Activated CD4-positive, alpha-beta T cell treated with anti-CD3 and anti-CD28 coated beads for 4 hours (primary cell): ENCODE measurements at places on chromosomes 5 and 9.

DNA sequence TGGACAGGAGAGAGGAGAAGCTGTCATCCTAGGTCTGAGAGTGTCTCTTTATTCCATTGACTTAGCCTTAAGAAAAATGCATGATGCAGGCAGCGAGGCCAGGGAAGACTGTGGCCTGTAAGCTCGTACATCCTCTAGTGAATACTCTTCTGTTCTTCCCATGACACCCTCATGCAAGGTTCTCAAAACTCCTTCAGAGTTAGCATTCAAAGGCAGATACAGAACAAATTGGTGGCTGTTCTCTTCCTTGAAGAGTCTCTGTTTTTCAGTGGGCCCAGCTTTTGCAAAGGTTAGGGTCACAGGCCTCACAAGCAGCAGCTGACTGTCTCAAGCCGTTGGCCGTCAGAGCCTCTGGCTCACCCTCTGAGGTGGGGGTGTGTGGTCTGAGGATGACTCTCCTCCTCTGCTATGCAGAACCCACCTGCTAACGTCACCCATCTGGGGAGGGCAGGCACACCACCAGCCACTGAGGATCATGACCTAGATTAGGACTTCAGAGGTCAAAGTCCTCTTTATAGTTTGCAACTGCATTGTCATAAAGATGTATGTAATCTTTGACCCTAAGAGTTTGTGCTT is 15.1 kb downstream of the ADCY2 start:
- DNase-seq = no peak

GRCh38 chr5:116806836-116807235 is 232.2 kb upstream of the SEMA6A start:
- DNase-seq = no peak

GRCh38 chr9:14216612-14217194 is 97.2 kb downstream of the NFIB start:
- no peak for DNase-seq

DNA sequence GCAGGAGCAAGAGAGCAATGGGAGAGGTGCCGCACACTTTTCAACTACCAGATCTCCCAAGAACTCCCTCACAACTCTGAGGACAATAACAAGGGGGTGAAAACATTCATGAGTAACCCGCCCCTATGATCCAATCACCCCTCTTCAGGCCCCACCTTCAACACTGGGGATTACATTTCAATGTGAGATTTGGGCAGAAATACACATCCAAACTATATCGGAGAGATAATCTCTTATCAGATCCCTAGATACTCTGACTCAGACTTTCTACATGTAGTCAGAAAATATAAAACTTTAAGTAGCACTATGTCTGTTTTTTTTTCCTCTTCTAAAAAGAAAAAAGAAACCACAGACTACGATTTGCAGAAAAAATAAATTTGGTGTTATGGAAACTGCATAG is 1595.9 kb upstream of the NUDT12 start:
- no peak for DNase-seq

DNA sequence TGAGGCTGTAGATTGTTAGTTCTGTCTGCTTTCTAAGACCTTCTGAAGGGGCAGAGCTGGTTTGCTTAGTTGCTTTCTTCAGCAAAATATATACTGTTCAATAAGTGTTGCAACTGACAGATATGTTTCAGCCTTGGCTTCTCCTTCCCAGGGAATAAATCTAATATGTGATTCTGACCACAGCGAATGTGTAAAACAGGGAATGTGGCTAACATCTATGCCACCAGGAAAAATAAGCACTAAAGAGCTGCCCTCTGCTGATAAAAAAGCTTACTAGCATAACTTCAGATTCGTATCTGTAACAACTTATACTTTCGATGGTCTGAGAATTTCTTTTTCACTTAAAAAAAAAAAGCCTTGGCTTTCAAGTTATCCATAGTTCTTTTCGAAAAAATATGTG is 13.0 kb upstream of the OSMR start:
- DNase-seq = no peak

DNA sequence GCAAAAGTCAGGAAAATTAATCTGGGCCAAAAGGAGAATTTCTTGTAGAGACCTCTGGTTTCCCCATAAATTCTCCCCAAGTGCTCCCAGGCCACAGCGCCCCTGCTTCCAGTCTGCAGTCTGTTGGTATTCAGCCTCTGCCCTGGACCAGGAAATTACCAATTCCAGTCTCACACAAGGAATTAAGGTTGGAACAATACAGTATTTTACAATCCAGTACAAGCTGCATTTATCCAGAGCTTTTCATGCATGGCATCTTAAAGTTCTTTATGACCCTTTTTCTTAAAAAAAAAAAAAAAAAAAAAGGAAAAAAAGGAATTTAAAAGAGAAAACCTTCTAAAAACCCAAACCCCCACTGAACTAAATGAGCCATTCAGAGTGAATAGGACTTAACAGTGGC is 139.6 kb upstream of the RANBP3L start:
- DNase-seq = no peak

DNA sequence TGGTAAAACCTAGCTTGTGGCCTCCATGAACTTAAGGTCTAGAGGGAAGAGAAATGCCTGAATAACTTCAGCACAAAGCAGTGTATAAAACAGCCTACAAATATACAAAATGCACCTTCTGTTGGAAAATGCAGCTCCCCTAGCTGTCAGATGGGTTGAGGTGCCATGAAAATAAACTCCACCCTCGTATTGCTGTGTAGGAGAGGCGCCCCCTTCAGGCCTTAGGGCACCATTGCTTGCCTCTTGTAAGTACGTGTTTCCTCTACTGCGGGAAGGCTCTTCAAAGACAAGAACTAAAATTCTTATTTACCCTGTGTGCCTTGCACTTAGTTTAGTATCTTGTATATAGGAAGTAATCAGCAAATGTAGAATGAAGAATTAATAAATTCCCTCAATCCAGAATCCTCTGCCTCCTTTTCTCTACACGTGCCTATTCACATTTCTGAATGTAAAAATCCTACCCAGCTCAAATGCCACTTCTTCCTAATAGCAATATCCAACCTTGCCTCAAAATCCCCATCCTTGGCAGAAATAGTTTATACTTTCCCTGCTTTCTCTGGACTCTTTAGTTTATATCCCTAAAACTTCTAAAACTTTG is 393.7 kb upstream of the PDE4D start:
- no peak for DNase-seq
